NCI-H526 (cell line): ENCODE measurements at places on chromosomes 12 and 14.

DNA sequence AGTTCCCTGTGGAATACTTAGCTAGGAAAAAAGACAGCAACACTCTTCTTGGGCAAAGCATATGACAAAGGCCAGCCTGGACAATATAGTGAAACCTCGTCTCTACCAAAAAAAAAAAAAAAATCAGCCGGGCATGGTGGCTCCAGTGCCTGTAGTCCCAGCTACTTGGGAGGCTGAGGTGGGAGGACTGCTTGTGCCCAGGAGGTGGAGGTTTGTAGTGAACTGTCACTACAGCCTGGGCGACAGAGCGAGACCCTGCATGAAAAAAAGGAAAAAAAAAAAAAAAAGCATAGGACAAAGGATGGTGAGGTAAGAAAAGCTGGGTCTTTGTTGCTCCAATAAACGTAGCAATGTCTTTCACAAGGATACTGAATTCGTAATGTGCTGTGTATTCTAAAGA, 1.1 kb downstream of the TXNDC16 start:
- no peak for DNase-seq

- no peak for DNase-seq
Observed at GRCh38 chr12:28253161-28253641, 62.9 kb downstream of the CCDC91 start.

DNA sequence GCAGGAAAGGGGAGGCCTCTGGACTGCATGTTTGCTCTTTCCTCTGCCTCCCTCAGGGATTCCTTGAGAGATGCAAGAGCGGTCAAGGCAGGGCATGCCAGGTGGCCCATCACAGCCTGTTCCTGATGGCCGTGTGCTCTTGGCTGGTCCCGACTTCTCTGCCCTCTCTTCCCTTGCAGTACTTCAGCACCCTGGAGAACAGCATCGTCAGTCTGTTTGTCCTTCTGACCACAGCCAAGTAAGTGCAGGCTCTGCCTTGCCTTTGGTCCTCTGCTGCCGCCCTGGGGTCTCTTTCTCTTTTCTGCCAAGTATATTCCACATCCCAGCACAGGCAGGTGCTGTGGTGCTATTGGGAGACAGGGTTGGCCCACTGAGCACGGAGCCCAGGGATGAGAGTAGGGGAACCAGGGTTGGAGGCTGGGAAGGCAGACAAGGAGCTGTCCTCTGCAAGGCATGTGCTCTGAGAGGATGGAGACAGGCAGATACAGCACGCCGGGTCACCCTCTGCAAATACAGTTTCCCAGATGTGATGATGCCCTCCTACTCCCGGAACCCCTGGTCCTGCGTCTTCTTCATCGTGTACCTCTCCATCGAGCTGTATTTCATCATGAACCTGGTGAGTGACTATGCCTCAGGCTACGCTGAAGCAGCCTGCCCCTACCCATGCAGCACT, 51.9 kb downstream of the TPCN1 start:
- DNase-seq: no peak

- no peak for DNase-seq
Observed at GRCh38 chr12:57033431-57033830, 16.5 kb downstream of the MYO1A start.

DNA sequence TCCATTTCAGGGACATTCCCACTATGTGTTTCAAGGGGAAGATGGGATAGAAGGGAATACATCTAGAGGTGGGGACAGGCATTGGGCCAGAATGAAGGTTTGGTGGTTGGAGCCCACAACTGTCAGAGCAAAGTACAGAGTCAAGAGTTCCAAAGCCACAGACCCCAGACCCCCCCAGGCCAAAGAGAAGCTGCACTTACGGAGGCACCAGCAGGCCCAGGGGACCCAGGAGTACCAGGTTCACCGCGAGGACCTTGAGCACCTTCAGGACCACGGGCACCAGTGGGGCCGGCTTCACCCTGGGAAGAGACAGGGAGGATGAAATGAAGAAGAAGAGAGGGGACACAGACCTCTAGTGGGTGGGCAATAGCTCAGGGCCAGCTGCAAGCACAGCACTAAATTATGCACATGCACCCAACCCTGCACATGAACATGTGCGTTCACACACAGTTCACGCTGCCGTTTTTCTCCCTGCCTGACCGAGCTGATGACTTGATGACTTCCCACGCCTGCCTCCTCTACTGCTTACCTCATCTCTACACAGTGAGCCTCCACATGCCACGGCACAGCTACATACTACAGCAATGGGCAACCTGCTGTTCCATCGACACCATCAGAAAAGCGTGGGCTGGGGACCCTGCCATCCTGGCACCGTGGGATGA, 16.7 kb downstream of the COL2A1 start:
- no peak for DNase-seq

DNA sequence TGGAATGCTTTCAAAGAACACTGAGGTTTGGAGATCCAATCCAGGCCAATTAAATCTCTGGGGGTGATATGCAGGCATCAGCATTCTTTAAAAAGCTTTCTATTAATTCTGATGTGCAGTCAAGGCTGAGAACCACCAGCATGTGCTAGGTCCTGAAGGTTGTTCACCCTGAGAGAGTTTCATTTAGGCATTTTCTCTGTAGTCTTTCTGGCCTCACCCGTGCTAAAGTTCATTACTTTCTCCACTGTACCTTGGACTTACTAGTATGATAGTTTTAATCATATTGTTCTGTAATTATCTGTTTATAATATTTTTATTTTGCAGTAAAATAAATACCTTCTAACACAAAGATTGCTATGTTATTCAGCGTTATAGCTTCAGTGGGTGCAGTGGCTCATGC, 32.9 kb downstream of the SOS2 start:
- no peak for DNase-seq

DNA sequence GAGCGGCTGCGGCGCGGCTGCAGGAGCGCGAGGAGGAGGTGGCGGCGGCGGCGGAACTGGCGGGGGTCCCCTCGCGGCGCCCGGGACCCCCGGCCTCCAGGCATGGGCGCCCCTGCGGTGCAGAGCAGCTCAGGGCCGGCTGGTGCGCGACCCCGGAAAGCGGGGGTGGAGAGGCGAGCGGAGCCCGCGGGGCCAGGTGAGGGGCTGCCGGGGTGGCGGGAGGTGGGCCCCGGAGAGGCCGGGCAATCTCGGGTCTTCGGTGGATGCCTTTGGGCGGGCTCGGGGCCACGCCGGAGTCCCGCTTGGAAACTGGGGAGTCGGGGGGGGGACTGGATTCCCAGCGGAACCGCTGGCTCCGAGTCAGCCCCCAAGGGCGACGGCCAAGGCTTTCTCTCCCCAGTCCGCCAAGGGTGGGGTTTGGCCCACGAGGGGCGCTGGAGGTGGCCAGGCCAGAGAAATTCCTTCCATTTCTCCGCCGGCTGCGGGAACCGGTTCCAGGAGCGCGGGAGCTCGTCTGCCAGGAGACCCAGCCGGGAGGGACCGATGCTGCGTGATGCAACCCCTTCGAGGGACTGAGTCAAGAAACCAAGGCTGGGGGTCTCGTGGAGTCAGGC, 13.9 kb upstream of the NR4A1 start:
- DNase-seq: no peak

DNA sequence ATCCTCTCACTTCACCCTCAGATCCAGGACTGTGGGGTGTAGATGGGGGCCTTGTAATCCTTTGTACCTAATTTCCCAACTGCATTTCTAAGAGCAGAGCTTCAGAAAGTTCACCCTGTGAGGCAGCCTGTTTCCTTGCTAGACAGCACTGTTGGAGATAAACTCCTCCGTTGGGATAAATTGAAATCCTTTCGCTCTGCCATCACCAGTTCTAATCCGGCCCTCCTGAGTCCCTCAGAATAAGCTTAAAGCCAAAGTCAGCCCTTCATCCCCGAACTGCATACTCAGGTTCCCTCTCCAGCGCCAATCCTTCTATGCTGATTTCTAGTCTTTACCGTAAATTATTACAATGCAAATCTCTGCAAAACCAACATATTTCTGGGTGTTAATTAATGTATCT, 114.7 kb downstream of the PRMT8 start:
- DNase-seq: no peak

DNA sequence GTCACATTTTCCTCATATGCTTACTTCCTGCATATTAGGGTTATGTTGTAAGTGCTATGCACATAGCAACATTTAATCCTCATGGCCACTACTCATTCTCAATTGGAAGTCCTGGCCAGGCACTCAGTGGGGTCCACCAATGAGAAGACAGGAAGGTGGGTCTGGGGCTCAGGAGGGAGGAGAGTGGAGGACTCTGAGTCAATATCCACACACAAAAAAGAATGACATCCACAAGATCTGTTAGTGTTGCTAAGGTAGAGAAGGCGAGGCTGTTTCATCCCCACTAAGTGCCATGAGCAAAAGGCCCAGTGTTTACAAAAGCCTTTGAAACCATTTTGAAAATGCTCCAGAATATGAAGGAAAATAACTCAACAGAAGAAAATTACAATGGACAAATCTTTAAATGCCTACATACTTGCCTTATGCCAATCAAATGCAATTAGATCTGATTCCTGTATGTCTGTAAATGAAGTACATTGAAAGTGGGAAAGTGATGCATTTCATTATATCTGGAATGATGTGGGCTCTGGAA, 53.9 kb downstream of the EID3 start:
- no peak for DNase-seq

- peak; percentile 16 for DNase-seq
Observed at GRCh38 chr14:100117633-100118395, 41.6 kb downstream of the DEGS2 start.

GRCh38 chr12:26032719-26033241, 74.3 kb downstream of the RASSF8 start:
- DNase-seq: no peak

DNA sequence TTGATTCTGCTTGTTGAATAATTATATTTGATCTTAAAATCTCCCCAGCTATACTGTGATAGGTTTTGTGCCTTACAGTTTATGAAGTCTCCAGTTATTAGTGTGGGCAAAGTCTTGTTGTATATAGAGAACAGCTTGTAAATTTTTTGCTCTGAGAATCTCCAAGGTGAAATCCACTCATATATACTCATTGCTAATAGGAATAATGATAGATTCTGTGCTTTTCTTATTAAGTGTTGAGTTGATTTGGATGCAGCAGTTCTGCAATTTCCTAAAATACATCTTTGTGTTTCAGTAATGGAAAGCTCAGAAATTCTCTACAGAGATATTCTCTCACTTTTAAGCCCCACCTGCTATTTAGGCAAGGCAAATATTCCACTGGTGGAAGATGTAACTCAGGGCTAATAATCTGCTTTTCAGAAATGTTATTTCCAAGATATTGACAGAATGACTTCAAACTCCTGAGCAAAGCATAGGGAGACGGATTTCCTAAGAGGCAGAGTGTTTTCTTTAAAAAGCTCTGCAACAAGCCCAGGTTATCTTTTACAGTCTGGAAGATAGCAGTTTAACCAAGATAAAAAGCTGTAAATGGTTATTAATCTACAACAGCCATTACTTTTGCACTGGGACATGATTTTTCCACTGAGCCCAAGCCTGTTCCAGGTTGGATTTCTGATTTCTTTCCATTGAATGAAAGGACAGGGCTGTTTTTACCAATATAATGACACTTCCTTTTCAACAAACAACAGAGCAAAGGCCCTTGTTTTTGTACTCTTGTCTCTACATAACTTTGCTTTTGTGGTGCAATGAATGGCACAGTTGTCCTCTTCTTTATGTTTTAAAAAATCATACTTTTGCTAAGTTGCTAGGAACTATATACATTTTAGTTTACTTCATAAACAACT, 239.9 kb upstream of the ATP2B1 start:
- DNase-seq: no peak

DNA sequence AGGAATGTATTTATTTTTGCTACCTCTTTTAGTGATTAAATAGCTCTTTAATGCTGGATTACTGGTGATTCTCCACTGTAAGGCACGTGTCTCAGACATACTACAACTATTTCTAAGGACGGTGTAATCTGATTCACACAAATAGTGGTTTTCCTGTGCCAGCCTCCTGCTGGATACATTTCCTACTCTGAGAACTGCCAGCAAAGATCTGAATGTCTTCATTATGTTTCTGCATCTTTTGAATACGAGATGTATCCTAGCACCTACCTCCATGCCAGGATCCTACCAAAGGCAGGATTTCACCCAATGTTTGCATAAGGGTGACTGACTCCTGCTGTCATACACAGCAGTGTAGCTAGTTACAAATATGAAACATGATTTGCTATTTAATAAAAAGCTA, 120.6 kb downstream of the PRICKLE1 start:
- no peak for DNase-seq

- DNase-seq: no peak
Observed at GRCh38 chr12:111942557-111942956, 70.4 kb downstream of the TMEM116 start.

GRCh38 chr14:71803539-71804260, 128.5 kb upstream of the RGS6 start:
- no peak for DNase-seq

GRCh38 chr12:27651201-27651600, 45.0 kb upstream of the REP15 start:
- DNase-seq: no peak

DNA sequence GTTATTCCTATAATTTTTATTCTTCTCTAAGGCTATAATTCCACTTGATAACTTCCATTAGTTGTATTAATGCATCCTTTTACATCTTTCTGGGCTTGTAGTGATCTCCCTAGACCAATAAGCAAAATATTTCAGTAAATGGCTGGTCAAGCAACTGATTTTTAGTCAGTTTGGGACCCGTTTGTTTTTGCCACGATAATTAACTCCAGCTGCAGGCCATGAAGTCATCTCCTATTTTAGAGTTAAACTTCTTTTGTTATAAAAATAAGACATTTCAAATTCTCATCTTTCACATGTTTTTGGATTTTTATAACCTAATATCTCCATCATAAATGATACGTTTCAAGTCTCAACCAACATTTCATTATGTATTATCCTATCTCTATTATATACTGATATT, 49.4 kb downstream of the MAGOHB start:
- DNase-seq: no peak

- no peak for DNase-seq
Observed at GRCh38 chr14:102320033-102320660, 601 bp downstream of the ZNF839 start.

DNA sequence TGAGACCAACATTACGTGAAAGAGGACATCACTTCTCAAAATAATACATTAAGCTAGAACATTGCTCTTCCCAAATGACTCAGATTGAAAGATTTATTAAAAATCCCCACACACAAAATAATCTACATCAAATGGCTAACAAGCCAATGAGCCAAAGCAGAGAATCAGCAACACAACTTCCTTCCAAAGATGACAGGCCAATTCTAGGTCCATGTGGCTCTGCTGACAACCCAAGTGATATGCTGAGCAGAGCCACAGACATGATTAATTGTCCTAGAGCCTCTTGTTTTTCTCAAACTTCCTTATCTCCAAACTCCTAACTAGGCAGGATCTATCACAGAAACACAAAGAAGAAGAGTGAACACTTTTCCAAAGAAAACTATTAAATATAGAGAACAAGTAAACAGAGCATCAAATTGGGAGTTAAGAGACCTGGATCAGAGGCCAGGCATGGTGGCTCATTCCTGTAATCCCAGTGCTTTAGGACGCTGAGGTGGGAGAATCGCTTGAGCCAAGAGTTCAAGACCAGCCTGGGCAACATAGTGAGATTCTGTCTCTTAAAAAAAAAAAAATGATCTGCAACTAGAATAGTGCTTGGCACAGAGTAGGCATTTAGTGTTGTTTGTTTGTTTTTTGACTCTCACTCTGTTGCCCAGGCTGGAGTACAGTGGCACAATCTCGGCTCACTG, 38.5 kb downstream of the SENP1 start:
- DNase-seq: no peak
